GM23338 (cell line): ENCODE measurements at places on chromosomes 1 and 21. TPM values are rescaled to one million over a fixed set of nuclear protein-coding genes. Genes with fewer than 3 reads are reported as not detected.

The CD48 gene
- total RNA-seq, result 0.45 TPM in 1 of 2 replicates, not detected in the other

The C1orf87 gene
- total RNA-seq, result 0.07 TPM in 1 of 2 replicates, not detected in the other

The HTR1D gene
- 4.1 and 4.7 TPM in 2 replicates for total RNA-seq

The TMPRSS15 gene
- not detected in 2 replicates for total RNA-seq

The GPX7 gene
- 19.8 and 20.9 TPM in 2 replicates for total RNA-seq

The ATP1A4 gene
- total RNA-seq, result 0.23 and 0.63 TPM in 2 replicates

- H3K4me3 ChIP-seq, result no peak overlapping the region
- no peaks in the 10 kb centered on the region for H3K27me3 ChIP-seq
- no peak overlapping the region for H3K27ac ChIP-seq
- H3K4me1 ChIP-seq, result peaks cover 6% of the 10 kb centered on the region; the same call in 1 of the 2 replicates
- DNase-seq, result no peak
These were observed 54.7 kb upstream of the ARTN start for GRCh38 chr1:43878854-43879253.

DNA sequence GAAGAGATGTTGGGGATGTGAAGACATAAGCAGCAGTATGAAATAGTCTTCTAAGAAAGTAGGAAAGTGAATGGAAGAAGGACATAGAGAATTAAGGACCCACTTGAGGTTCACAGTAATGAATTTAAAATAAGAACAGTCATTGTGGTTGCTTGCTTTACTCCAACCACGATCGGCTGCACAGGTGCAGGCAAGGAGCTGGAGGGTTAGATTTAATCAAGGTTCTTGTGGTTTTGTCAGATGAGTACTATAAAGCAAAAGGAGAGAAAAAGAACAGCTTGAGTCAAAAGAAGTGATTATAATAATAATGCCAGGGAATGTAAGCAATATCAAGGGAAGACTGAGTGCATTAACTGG is 46.1 kb upstream of the RBM34 start:
- no peak overlapping the region for H3K27ac ChIP-seq
- H3K36me3 ChIP-seq, result no peaks in the 10 kb centered on the region
- no peak overlapping the region for H3K4me3 ChIP-seq
- no peak for DNase-seq
- 0 out of 2 replicates have a peak, but pooled peaks cover 8% of the 10 kb centered on the region for H3K4me1 ChIP-seq

- H3K27ac ChIP-seq, result peak overlapping the region; percentile 29; the same call in 1 of the 2 replicates
- H3K27me3 ChIP-seq, result no peaks in the 10 kb centered on the region
These were observed 42.9 kb upstream of the ZNF326 start for GRCh38 chr1:89951766-89952604.

DNA sequence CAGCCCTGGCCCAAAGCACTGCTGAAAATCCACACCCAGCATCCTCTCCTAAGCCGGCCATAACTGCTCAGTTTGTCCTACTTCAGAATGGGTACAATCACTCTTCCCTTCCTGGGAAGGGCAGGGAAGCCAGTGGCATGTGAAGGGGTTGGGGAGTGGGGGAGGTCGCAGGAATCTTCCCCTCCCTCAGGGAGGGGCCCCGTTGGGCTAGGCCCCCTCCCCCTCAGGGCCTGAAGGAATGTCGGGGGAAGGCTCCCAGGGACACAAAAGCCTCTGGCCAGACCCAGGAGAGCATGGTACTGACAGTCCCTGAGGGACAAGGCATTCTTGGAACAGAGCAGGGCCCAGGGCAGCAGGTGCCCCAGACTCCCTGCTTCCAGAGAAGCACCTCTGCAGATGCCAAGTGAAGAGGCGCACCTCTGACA is 1.2 kb downstream of the ELOVL1 start:
- H3K4me1 ChIP-seq, result peaks cover 19% of the 10 kb centered on the region
- peak; percentile 47 for DNase-seq
- H3K27ac ChIP-seq, result no peak overlapping the region
- H3K4me3 ChIP-seq, result peak overlapping the region; percentile 90
- peaks cover 13% of the 10 kb centered on the region for H3K36me3 ChIP-seq

- no peaks in the 10 kb centered on the region for H3K36me3 ChIP-seq
- no peak overlapping the region for H3K4me3 ChIP-seq
- DNase-seq, result no peak
- H3K4me1 ChIP-seq, result peaks cover 14% of the 10 kb centered on the region; the same call in 1 of the 2 replicates
- H3K27ac ChIP-seq, result peak overlapping the region; percentile 10; the same call in 1 of the 2 replicates
- no peaks in the 10 kb centered on the region for H3K27me3 ChIP-seq
These were observed 258.0 kb upstream of the FMN2 start for GRCh38 chr1:239833723-239834122.

DNA sequence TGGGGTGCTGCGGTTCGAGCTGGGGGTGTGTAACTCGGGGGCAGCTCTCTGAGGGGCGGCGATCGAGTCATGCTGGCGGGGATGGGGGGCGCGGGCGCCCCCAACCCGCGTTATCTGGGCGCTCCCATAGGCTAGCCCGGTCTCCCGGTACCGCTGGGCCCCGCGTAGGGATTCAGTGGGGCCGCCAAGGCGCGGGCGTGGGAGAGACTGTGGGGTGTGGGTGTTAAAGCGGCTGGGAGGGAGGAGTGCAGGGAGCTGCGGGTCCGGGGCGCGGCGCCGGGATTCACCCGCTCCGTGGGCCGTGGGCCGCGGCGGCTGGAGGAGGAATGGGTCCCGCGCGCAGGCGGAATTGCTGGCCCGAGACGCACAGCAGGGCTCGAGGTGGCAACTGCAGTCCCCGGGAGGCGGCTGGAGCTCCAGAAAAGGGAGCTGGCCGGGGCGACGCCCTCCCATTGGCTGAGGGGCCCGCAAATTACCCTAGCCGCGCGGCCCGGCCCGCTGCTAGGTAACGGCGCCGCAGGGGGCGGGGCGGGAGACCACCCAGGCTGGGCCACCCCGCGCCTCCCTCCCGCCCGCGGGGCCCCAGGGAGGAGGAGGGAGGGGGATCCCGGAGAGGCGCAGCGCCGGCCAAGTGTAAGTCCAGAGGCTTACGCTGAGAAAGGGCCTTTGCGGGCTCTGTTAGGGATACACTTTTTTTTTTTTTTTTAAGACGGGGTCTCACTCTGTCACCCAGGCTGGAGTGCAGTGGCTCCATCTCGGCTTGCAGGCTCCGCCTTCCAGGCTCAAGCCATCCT is at the start of gene PTCH2:
TSS of gene PTCH2 (minus strand) at position 392 of the 794 bp plus-strand sequence. CDS start at position 71, 321 bp downstream.
- peak within 1 kb of the TSS; percentile 76; the same call in 1 of the 2 replicates for H3K27ac ChIP-seq
- H3K36me3 ChIP-seq, result no peaks in the 10 kb centered on the region
- DNase-seq, result peak; percentile 96
- H3K4me1 ChIP-seq, result peaks cover 7% of the 10 kb centered on the region; the same call in 1 of the 2 replicates
- H3K4me3 ChIP-seq, result peak within 1 kb of the TSS; percentile 91

DNA sequence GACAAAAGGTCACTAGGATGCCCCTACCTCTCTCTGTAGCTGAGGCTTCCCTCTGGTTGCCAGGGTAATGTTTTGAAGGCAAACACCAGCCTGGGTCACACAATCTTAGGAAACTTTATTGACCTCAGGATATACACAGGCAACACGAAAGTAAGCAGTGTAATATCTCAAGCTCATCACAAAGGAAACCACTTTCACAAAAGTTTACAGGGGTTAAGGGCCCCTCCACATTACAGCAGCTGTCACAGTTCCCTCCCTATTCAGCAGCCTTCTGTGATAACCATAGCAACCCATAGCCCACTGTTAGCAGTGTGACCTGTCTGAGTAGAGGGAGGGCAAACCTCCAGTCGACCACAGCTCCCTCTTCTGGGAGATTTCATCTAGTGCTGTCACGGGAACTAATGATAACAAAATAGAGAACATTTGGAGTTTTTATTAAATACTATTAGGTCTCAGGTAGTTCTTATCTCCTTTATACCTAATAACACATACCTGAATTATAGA is 149.8 kb downstream of the PTPRC start:
- H3K4me1 ChIP-seq, result peaks cover 20% of the 10 kb centered on the region
- peak; percentile 88 for DNase-seq
- H3K27me3 ChIP-seq, result no peaks in the 10 kb centered on the region
- H3K36me3 ChIP-seq, result no peaks in the 10 kb centered on the region
- no peak overlapping the region for H3K4me3 ChIP-seq

DNA sequence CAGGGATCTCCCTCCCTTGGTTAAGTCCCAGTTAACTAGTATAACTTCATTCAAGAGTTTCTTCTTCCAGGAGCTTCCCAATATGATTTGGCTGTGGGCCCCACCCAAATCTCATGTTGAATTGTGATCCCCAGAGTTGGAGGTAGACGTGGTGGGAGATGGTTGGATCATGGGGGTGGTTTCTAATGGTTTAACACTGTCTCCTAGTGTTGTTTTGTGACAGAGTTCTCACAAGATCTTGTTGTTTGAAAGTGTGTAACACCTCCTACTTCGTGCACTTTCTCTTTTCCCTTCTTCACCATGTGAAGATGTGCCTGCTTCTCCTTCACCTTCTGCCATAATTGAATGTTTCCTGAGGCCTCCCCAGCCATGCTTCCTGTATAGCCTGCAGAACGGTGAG is 251.8 kb upstream of the FGGY start:
- H3K27me3 ChIP-seq, result no peaks in the 10 kb centered on the region
- no peak for DNase-seq
- 0 out of 2 replicates have a peak, but pooled peaks cover 3% of the 10 kb centered on the region for H3K36me3 ChIP-seq
- no peak overlapping the region for H3K4me3 ChIP-seq
- no peak overlapping the region for H3K27ac ChIP-seq
- no peaks in the 10 kb centered on the region for H3K4me1 ChIP-seq

- no peak overlapping the region for H3K4me3 ChIP-seq
- DNase-seq, result no peak
- H3K27me3 ChIP-seq, result no peaks in the 10 kb centered on the region
- H3K27ac ChIP-seq, result no peak overlapping the region
- H3K36me3 ChIP-seq, result no peaks in the 10 kb centered on the region
- no peaks in the 10 kb centered on the region; the same call in 1 of the 2 replicates for H3K4me1 ChIP-seq
These were observed 463.4 kb downstream of the CAMTA1 start for GRCh38 chr1:7248549-7249199.

- H3K36me3 ChIP-seq, result no peaks in the 10 kb centered on the region; the same call in 1 of the 2 replicates
- no peak for DNase-seq
- no peak overlapping the region for H3K4me3 ChIP-seq
- no peak overlapping the region for H3K27ac ChIP-seq
- no peaks in the 10 kb centered on the region for H3K4me1 ChIP-seq
- H3K27me3 ChIP-seq, result no peaks in the 10 kb centered on the region
These were observed 48.3 kb upstream of the MTR start for GRCh38 chr1:236746785-236747184.

GRCh38 chr1:91752324-91752723 is 133.6 kb downstream of the TGFBR3 start:
- H3K27me3 ChIP-seq, result no peaks in the 10 kb centered on the region
- no peaks in the 10 kb centered on the region for H3K4me1 ChIP-seq
- no peaks in the 10 kb centered on the region for H3K36me3 ChIP-seq
- no peak for DNase-seq

GRCh38 chr1:85334962-85335361 is 58.5 kb upstream of the BCL10 start:
- DNase-seq, result no peak
- no peaks in the 10 kb centered on the region for H3K27me3 ChIP-seq
- no peaks in the 10 kb centered on the region for H3K36me3 ChIP-seq
- no peak overlapping the region for H3K4me3 ChIP-seq
- no peak overlapping the region for H3K27ac ChIP-seq

- no peaks in the 10 kb centered on the region for H3K4me1 ChIP-seq
- no peak overlapping the region for H3K4me3 ChIP-seq
- H3K36me3 ChIP-seq, result no peaks in the 10 kb centered on the region
- H3K27me3 ChIP-seq, result no peaks in the 10 kb centered on the region
These were observed 109.3 kb downstream of the PAX7 start for GRCh38 chr1:18739897-18740296.

DNA sequence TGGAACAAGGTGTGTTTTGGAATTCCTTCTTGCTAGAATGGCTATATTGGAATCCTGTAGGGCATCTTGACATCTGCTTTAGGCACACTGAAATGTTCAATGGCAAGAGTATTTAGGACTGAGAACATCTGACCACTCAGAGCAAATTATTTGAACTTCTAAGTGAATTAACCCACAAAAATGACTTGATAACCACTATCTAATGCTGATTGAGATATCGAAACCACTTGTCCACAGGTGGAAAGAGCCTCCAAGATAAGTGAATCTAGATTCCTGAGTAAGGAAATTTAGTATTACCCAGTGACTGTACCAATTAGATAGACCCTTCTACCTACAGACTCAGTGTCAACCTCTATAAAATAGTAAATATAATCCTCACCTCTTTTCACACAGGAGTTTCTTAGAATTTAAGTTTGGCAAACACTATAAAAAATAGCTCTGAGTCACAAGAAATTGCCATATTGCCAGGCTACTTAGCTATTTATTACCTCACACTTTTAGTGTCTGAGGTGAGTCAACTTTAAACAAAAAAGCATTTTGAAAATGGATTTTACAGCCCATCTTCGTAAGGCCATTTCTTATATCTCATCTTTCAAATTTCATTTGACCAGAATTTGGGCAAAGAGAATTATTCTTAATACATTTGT is 421.8 kb downstream of the PTBP2 start:
- no peak overlapping the region for H3K27ac ChIP-seq
- no peaks in the 10 kb centered on the region for H3K4me1 ChIP-seq
- H3K36me3 ChIP-seq, result no peaks in the 10 kb centered on the region
- H3K4me3 ChIP-seq, result no peak overlapping the region
- no peaks in the 10 kb centered on the region for H3K27me3 ChIP-seq

DNA sequence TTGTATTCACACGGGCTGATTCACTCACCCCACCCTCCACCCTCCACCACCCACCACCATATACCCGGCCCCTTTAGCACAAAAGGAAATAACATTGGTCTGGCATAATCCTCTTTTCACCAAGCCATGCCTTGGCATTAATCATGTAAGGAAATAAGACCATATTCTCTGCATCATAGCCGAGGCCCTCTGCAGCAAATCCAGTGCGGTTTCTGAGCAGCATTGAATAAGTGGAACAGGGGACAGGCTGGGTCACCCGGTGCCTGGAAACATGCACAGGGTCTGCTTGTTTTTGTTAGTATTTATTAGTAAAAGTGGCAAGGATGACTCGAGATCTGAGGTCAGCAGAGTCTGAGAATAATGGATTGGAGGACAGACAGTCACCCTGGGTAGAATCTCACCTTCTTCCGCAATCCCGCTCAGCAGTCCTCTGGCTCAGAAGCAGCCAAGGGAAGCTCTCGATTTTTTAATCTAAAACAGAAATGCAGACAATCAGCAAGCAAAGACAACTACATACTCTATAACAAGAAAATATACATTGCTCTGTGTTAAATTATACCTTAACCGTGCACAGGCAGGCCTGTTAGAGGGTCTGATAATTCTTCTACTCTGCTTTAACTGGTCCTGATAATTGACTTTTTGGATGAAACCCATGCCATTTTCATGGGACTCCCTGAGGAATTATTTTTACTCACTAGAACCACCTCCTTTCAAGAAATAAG is 52.4 kb upstream of the CDC42BPA start:
- DNase-seq, result no peak
- no peaks in the 10 kb centered on the region for H3K27me3 ChIP-seq
- no peak overlapping the region for H3K4me3 ChIP-seq
- 0 out of 2 replicates have a peak, but pooled peaks cover 4% of the 10 kb centered on the region for H3K4me1 ChIP-seq
- H3K36me3 ChIP-seq, result no peaks in the 10 kb centered on the region

DNA sequence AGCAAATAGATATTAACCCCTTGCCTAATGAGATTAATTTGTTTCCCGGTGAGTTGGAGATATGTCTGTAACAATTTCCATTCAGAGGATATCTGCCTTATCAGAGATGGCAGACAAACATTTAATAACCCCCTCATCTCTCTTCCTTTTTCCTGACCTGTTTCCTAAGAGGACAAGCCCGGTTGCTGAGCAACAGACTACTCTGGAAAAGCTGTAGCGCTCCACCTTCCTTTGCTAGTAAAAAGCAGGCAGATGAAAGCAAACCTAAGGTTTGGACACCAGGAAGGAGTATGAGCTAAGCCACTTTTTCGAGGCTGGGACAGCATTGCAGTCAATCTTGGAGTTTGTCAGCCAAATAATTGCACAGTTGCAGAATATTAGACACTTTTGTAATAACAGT is 82.4 kb downstream of the RGS21 start:
- DNase-seq, result peak; percentile 4
- no peaks in the 10 kb centered on the region for H3K4me1 ChIP-seq
- no peaks in the 10 kb centered on the region for H3K27me3 ChIP-seq
- H3K4me3 ChIP-seq, result no peak overlapping the region
- no peak overlapping the region for H3K27ac ChIP-seq
